Activated T-cell treated with anti-CD3 and anti-CD28 coated beads, Interleukin-2, amount 50 U/mL, for 4 hours (primary cell): ENCODE measurements at places on chromosomes 4 and X.

DNA sequence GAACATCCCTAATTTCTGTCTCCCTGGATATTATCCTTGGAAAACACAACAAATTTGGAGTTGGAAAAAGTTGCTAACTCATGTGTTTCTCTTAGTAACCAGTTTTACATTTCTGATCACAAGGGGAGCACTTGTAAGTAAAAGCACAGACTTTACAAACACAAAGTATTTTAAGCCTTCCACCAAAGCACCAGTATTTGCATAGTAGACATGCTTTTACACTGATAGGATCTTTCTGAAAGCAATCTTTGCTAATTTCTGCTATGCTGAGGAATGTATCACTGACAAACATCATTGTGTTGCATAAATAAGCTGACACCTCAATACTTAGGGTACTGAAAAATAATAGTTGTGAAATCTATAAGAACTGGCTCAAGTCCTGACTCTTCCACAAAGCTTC lies 100.6 kb downstream of the MID1 start:
- no peak for DNase-seq

GRCh38 chrX:149497626-149498025 lies 7.5 kb downstream of the IDS start:
- no peak for DNase-seq

GRCh38 chr4:104490770-104491480 lies 3.8 kb downstream of the CXXC4 start:
- DNase-seq, result peak; percentile 41

GRCh38 chr4:25180524-25181131 lies 20.4 kb upstream of the SEPSECS start:
- DNase-seq, result peak; percentile 11

GRCh38 chr4:72366601-72367000 lies 202.4 kb downstream of the ADAMTS3 start:
- no peak for DNase-seq

DNA sequence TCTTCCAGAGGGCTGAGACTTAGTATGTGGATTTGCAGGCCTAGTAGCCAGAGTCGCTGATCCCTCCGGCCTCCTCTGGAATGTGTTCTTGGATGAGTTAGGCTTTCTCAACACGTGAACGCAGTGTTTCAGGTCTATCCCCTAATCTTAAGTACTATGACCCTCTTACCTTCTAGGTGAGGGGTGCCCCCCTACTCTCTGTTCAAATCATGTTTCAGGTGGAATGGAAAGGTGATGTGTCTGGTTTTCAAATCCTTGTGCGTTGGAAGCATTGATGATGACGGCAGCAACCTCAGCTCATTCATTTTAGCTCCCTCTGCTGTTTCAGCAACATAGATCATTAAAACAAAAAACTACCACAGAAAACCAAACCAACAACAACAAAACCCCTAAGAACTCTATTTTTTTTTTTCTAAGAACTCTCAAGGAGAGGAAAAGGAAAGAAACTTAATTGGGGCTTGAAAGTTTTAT lies 56.4 kb downstream of the RWDD4 start:
- no peak for DNase-seq
